Chondrocyte (in vitro differentiated cells): ENCODE measurements at places on chromosomes 16 and 17. TPM values are rescaled to one million over a fixed set of nuclear protein-coding genes. Genes with fewer than 3 reads are reported as not detected.

GRCh38 chr17:20925091-20925490 is 117.7 kb downstream of the USP22 start:
- no peak for DNase-seq

- no peak for DNase-seq
These were observed 9.9 kb downstream of the COL1A1 start for GRCh38 chr17:50191359-50192143.

- no peak for DNase-seq
These were observed 47.5 kb downstream of the AIPL1 start for GRCh38 chr17:6387442-6387841.

Gene WNK4
- 0.26 to 0.32 TPM in 2 of 3 replicates, not detected in the other for total RNA-seq

Gene PDXDC1
- 120 to 156 TPM (median 125 TPM) in 3 replicates for total RNA-seq

Gene MYH13
- total RNA-seq, result not detected in 3 replicates
